Putamen (tissue), 1 donor: ENCODE measurements at places on chromosomes 12 and 14.

DNA sequence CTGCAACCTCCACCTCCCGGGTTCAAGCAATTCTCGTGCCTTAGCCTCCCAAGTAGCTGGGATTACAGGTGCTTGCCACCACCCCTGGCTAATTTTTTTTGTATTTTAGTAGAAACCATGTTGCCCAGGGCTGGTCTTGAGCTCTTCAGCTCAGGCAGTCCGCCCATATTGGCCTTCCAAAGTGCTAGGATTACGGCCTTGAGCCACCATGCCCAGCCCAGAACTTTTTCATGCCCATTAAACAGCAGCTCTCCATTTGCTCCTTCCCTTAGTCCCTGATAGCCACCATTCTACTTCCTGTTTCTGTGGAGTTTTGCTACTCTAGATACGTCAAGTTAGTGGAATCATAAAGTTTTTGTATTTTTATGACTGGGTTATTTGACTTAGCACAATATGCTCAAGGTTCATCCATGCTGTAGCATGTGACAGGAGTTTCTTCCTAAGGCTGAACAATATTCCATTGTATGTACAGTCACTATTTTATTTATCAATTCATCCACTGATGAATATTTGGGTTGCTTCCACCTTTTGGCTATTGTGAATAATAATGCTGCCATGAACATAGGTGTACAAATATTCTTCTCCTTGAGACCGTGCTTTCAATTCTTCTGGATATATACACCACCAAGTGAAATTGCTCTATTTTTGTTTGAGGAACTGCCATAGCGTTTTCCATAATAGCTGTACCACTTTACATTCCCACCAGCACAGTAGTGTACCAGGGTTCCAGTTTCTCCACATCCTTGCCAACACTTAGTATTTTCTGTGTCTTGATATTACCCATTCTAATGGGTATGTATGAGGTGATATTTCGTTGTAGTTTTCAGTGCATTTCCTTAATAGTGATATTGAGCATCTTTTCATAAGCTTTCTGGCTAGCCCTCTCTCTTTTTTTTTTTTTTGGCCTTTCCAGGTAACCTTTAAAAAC is 15.0 kb downstream of the ATF1 start:
- no peak for DNase-seq

GRCh38 chr12:7395950-7396349 is 48.0 kb downstream of the CD163L1 start:
- no peak for DNase-seq

DNA sequence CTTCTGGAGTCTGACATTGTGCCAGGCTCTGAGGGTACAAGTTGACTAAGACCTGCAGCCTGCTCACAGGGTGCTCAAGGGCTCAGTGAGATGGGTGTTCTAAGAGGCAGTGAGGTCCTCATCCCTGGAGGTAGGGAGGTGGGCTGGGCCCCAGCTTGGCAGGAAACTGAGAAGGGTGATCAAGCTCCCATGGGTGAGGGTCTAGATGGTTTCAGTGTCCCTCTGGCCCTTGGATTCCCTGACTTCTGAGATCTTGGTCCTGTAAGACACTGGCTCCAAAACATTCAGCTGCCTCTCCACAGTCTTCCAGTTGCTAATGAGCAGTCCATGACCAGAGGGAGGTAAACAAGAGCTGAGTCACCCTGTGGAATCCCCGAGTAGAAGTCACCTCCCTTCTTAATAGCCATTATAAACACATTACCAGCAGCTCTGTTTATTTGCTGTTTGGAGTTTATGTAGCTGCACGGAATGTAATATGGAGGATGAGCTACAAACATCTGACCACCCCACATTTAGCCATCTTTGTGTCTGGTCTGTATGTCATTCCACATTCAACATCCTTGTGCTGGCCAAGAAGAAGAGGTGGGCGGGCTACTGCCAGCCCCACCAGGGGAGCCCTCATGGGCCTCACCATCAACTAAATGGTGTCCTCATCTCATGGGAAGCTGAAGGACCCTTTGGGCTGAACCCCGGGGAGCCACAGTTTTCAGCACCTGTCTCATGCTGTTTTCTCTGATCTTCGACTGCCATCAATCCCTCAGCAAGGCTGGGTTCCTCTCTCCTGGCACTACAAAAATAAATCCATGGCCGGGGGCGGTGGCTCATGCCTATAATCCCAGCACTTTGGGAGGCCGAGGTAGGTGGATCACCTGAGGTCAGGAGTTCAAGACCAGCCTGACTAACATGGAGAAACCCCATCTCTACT is 37.2 kb upstream of the BDKRB2 start:
- DNase-seq: no peak

GRCh38 chr12:117596968-117597367 is 235.5 kb upstream of the NOS1 start:
- no peak for DNase-seq

GRCh38 chr12:92096346-92097136 is 49.1 kb downstream of the BTG1 start:
- no peak for DNase-seq

GRCh38 chr14:51523243-51523642 is 128.5 kb upstream of the FRMD6 start:
- no peak for DNase-seq

- DNase-seq: no peak
Measured at GRCh38 chr12:56198836-56199235, 9.6 kb upstream of the SMARCC2 start.

DNA sequence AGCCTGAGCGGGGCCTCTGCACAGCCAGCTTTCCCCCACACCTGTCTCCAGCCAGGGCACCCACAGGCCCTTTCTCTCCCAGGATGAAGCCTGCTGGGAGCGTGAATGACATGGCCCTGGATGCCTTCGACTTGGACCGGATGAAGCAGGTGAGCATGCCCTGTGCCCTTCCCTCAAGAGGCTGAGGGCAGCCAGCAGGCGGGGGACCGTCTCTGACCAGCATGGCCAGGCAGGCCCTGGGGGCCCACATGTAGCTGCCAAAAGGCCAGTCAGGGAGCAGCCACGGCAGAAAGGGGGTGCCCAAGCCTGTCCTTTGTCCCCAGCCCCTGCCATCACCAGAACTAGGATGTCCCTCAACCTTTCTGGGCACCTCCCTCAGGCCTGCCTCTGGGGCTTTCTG is 18.3 kb downstream of the DEGS2 start:
- no peak for DNase-seq

DNA sequence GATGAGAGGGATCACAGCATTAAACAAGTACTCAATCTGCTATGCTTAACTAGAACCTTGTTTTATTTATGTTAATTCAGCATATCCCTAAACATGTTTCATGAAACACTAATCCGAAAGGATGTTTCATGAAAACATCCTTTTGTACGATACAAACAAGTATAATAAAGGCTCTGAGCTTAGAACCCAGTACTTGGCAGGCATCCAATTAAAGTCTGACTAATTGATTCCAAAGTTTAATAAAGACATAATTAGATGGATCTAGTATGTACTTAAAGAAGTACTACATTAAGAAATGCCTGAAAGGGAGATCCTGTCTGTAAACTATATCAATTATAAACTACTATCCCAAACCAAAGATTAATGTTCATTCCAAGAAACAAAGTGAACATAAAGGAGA is 51.8 kb downstream of the SCAF11 start:
- no peak for DNase-seq

DNA sequence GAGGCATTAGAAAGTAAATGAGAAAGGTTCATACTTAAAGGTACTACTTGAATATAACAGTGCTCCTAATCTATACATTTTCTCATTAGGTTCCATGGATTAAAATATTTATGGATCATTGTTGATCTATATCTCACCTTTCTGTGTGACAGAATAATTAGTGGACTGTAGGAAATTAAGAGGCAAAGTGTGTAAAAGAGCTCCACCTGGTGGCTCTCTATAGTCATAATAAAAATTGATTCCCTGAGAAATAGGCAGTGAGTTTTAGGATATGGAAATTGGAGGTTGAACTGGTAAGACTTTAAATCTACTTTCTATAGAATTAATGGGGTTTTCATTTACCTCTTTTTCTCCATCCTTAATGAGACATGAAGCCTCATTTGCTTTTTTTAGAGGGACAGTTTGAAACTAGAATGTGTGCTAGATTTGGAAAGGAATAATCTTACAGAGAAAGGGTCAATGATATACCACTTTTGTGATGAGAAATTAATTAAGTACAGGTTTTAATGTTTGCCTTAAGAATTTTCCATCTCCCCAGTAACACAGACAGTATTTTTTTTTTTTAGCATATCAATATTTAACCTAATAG is 11.8 kb upstream of the DERA start:
- peak; percentile 14 for DNase-seq

DNA sequence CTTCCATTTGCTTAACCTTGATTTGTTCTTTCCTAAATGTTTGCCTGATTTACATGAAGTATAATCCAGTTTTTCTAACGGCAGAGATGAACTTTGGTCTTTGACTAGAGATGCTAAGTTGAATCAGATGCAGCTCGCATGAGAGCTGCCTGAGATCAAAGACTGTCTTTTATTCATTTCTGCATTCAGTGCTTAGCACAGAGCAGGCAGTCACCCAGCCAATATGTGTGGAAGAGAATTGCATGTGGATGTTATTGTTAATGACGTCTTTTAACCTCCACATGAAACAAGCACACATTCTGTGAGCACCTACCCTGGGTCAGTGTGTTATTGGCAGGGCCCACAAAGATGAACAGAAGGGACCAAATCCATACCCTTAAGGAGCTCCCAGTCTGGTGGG is 99.2 kb downstream of the SLC5A8 start:
- DNase-seq: peak; percentile 34

GRCh38 chr12:129540249-129540648 is 363.6 kb downstream of the TMEM132D start:
- DNase-seq: no peak

- DNase-seq: no peak
Measured at GRCh38 chr12:53208435-53208834, 1.4 kb upstream of the ITGB7 start.

GRCh38 chr12:8891976-8892375 is 22.3 kb upstream of the PHC1 start:
- no peak for DNase-seq

DNA sequence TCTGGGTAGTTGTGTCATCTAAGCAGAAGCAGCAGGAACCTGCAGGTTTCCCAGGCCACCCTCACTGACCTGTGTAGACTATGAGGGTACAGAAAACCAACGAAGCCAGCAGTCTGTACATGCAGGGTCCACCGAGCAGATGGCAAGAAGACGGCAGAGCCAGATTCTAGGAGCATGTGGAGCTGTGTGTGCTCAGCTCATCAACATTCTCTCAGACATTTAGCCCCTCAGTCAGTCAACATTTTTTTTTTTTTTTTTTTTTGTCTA is 7.3 kb upstream of the ASIC1 start:
- no peak for DNase-seq

GRCh38 chr14:24693983-24694382 is 60.0 kb upstream of the GZMB start:
- DNase-seq: no peak

GRCh38 chr12:42362647-42363260 is 36.8 kb downstream of the PPHLN1 start:
- no peak for DNase-seq

DNA sequence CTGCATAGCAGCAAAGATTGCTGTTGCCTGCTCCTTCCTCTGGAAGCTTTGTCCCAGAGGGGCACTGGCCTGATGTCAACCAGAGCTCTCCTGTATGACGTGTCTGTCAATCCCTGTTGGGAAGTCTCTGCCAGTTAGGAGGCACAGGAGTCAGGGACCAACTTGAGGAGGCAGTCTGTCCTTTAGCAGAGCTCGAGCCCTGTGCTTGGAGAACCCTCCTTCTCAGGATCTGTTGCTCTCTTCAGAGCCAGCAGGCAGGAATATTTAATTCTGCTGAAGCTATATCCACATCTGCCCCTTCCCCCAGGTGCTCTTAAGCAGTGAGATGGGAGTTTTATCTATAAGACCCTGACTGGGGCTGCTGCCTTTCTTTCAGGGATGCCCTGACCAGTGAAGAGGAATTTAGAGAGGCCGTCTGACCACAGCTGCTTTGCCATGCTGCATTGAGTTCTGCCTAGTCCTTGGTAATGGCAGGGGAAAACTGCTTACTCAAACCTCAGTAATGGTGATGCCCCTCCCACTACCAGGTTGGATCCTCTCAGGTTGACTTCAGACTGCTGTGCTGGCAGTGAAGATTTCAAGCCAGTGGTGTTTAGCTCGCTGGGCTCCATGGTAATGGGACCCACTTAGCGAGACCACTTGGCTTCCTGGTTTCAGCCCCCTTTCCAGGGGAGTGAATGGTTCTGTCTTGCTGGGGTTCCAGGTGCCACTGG is 218.6 kb upstream of the SLC38A2 start:
- DNase-seq: no peak

GRCh38 chr12:10052193-10052913 is 21.9 kb downstream of the CLEC9A start:
- no peak for DNase-seq

- DNase-seq: no peak
Measured at GRCh38 chr12:68962877-68963855, 30.2 kb upstream of the CPM start.

DNA sequence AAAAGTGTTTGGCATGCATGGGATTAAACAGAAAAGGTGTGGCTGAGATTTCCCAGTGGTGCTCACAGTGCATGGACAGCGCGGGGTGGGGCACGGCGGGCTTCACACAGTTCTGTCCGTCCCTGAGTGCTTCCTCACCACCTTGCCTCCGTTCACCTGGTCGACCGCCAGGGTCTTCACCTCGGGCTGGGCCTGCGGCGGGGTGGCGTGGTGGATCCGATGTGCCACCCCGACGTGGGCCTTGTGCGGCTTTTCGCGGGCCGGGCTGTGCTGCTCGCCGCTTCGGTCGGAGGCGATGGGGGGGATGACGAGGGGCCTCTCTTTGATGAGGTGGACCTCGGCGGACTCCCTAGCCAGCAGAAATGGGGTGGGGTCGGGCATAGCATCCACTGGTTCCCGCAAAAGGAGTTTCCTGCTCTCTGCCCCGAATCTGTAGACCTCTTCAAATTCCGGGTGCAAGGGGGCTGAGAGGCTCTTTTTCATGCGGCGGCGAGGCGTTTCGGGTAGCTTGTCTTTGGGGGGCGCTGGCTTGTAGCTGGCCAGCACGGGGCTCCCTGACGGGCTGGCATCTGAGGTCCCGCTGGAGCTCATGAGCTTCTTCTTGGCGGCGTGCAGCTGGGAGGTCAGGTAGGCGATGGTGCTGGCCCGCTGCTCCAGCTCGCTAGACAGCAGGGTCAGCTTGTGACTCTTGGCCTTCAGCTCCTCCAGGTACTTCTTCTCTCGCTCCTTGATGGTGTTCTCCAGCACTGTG is 35.5 kb downstream of the CCDC92 start:
- no peak for DNase-seq

DNA sequence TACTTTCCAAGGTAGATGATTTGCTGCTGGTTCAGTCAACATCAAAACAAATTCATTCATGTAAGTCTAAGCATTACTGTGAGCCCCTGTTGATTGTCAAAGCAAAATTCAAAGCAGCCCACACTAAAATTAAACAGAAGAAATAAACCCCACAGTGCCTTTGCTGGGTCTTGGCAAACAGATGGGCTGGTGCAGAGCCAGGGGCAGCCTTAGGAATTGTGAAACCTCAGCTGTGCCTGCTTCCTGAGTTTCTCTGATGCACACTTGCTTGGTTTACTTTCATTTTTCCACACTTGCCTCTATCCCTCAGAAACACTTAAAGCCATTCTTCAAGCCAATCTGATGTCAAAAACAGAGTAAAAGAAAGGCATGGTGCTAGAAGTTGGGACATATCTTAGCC is 6.6 kb upstream of the PLEKHG7 start:
- DNase-seq: no peak
